ENCODE measurements at places on chromosomes 12 and 14.

GRCh38 chr14:86057018-86057667 lies 527.2 kb downstream of the FLRT2 start:
- H3K4me3 ChIP-seq: no peak overlapping the region
- no peaks in the 10 kb centered on the region for H3K36me3 ChIP-seq
- H3K27ac ChIP-seq: no peak overlapping the region
- DNase-seq: no peak

- H3K4me1 ChIP-seq: no peaks in the 10 kb centered on the region
- H3K36me3 ChIP-seq: no peaks in the 10 kb centered on the region
- no peak for DNase-seq
- no peak overlapping the region for H3K4me3 ChIP-seq
Observed at GRCh38 chr12:119500209-119500608, 93.4 kb upstream of the TMEM233 start.

DNA sequence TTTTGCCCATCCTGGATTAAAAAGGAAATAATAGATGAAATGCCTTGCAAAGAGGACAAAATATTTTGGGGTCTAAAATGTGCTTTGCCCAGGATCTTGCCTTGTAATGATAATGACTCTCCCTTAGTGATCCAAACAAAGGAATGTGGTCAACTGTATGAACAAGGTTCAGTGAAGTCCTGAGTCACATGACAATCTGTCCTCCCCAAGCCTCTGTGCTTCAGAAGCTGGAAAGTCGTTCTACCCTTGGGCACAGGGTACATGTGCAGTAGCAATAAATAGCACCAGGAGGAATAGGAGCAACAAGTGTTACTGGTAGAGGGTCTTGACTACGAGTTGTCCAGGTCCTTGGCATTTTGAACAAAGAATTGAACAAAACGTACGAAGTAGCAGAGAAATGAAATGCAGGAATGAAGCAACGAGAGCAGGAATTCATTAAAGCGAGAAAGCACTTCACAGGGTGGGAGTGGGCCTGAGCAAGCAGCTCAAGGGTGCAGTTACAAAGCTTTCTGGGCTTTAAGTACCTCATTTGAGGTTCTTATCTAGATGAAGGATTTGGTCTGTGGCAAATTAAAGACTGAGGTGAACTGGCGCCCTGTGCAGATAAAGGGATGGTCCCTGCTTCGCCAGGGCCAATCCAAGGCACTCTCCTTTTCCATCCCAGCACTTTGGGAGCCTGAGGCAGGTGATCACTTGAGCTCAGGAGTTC lies 65.8 kb downstream of the RESF1 start:
- no peak overlapping the region for H3K27ac ChIP-seq
- peaks cover 38% of the 10 kb centered on the region for H3K4me1 ChIP-seq
- H3K4me3 ChIP-seq: no peak overlapping the region

DNA sequence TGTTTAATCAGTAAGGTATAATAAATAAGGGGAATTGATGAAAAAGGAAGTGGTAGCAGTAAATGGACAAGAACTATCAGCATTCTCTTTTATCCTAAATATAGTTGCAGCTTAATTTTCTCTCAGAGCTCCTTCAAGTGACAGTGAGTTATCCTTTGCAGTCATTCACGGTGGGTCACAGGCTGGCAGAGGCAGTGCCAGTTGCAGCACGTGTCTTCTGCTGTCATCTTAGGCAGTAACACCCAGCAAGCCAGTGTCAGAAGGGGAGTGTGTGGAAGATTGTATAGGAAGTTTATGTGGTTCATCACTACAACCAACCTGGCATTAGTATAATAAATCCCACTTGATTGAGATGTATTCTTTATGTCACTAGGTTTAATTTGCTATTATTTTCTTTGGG lies 170.0 kb downstream of the CCDC91 start:
- no peaks in the 10 kb centered on the region for H3K27me3 ChIP-seq
- no peak overlapping the region for H3K27ac ChIP-seq
- H3K36me3 ChIP-seq: peaks cover 47% of the 10 kb centered on the region
- DNase-seq: no peak
- H3K4me1 ChIP-seq: peaks cover 8% of the 10 kb centered on the region
- H3K4me3 ChIP-seq: no peak overlapping the region

- H3K27me3 ChIP-seq: no peaks in the 10 kb centered on the region
- no peaks in the 10 kb centered on the region for H3K4me1 ChIP-seq
- DNase-seq: no peak
- no peak overlapping the region for H3K27ac ChIP-seq
- no peaks in the 10 kb centered on the region for H3K36me3 ChIP-seq
- no peak overlapping the region for H3K4me3 ChIP-seq
Observed at GRCh38 chr12:46774322-46774633, 51.5 kb downstream of the SLC38A4 start.

- no peak for DNase-seq
- no peak overlapping the region for H3K27ac ChIP-seq
- H3K36me3 ChIP-seq: no peaks in the 10 kb centered on the region
- H3K27me3 ChIP-seq: peaks cover 12% of the 10 kb centered on the region
Observed at GRCh38 chr12:130053651-130054069, 108.6 kb upstream of the FZD10 start.

GRCh38 chr14:74238974-74239847 lies at the start of gene VSX2:
Gene VSX2, plus strand, starts transcription at chr14:74239449. Its CDS starts 113 bp downstream, at chr14:74239562.
- peaks cover 81% of the 10 kb centered on the region for H3K27me3 ChIP-seq
- H3K36me3 ChIP-seq: no peaks in the 10 kb centered on the region
- H3K4me1 ChIP-seq: peaks cover 19% of the 10 kb centered on the region
- peak within 1 kb of the TSS; percentile 60 for H3K4me3 ChIP-seq
- DNase-seq: no peak
- H3K27ac ChIP-seq: no peak within 1 kb of the TSS

- no peak for DNase-seq
- peaks cover 46% of the 10 kb centered on the region for H3K4me1 ChIP-seq
- H3K4me3 ChIP-seq: peak overlapping the region; percentile 47
- peak overlapping the region; percentile 88 for H3K27ac ChIP-seq
Observed at GRCh38 chr14:74792249-74793039, 29.3 kb downstream of the YLPM1 start.

DNA sequence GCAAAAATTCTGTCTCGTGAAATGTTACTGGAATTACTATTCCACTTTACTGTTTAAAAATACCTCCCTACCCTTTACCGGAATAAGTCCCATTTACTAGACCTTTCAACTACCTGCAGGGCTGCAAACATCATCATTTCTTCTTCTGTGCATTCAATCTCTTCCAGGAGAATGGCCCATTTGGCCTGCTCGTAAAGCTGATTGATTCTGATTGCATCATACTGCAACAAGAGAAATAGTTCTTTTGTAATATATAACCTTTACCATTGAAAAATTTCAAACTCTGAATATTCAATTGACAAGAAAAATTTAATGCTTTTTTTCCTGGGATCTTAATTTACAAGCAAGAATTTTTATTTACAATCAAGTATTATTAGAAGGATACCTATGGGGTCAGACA lies 72.4 kb downstream of the FERMT2 start:
- H3K27me3 ChIP-seq: no peaks in the 10 kb centered on the region
- H3K4me3 ChIP-seq: no peak overlapping the region
